ENCODE measurements at places on chromosomes 4 and X. TPM values are rescaled to one million over a fixed set of nuclear protein-coding genes. Genes with fewer than 3 reads are reported as not detected.

The HPGDS gene
- total RNA-seq: not detected

The SULT1B1 gene
- total RNA-seq: 0.20 TPM

The GLRB gene
- 0.24 TPM for total RNA-seq

The NEUROG2 gene
- not detected for total RNA-seq

The TSPAN6 gene
- 78.4 TPM for total RNA-seq

The CXCL11 gene
- not detected for total RNA-seq

The GSX2 gene
- total RNA-seq: not detected

The CRMP1 gene
- not detected for total RNA-seq
